LHCN-M2 (cell line): ENCODE measurements at places on chromosomes 7 and 10. TPM values are rescaled to one million over a fixed set of nuclear protein-coding genes. Genes with fewer than 3 reads are reported as not detected.

The LLCFC1 gene
- total RNA-seq, result not detected in 2 replicates

The ASB15 gene
- total RNA-seq, result not detected in 2 replicates

The HMX3 gene
- not detected in 2 replicates for total RNA-seq

GRCh38 chr7:40640566-40640965, 505.8 kb downstream of the SUGCT start:
- no peak for DNase-seq

DNA sequence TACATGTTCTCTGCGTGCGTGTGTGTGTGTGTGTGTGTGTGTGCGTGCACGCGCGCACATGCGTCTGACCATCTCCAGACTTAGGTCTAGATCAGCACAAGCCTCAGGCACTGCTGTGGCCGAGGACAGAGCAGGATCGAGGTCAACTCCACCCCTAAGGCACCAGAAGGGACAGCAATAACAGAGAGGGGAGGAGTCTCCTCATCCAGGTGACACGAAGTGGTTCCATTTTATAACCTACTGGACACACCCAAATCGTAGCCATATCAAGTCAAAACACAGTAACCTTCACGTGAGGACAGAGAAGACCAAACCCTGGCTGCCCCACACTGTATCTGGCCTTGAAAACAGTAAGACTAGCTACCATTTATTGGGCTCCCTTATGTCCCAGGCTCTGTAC, 224.1 kb downstream of the FGFR2 start:
- DNase-seq, result no peak

GRCh38 chr7:22598318-22598920, 98.4 kb upstream of the STEAP1B start:
- DNase-seq, result no peak

DNA sequence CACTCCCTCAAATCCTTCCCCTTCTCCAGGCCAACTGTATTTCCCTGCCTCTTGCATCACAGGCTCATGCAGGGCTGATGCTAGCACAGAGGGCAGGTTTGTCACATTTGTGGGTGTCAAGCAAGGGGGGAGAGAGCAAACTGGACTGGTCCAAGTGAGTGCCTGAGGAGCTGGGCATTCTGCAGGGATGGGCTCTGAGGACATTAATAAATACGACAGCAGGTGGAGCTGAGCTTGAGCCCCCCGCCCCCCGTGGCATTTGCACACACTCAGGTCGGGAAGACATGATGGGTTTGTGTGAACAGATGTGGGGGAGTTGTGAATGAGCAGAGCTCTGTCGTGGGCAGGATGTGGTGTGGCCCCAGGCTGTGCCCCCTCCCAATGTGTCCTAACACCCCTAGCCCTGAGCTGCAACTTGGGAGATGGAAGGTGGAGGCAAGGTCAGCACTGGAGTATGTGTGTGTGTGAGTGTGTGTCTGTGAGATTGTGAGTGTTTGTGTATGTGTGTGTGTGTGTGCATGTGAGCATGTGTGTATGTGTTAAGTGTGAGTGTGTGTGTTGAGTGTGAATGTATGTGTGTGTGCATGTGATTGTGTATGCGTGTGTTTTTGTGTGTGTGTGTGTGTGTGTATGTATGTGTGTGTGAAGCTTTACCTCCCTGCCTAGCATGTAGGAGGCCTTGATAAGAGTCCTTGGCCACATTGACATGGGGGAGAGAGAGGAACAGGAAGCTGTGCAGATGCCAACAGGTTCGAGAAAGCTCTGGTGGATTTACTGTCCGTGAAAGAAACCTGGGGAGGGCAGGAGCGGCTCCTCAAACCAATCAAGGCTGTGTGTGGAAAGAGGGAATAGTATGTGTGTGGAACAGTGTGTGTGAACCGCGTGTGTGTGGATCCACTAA, 9.1 kb downstream of the RASSF4 start:
- DNase-seq, result no peak

DNA sequence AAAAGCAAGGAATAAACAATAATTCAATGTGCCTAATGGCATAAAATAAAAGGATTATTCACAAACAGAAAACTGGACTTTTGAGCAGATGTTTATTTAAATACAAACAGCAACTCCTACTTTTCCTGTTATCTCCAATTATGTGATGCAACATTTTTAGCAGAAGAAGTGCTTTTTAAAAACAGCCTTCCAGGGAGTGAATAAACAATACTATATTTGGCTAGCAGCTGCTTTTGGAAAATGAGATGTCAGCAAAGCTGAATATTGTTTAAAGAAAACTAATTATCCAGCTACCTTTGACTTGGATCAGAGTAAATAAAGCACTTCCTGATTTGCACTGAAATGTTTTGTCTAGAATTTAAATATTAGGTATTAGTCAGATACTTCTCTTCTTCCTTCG, 23.2 kb downstream of the CDK1 start:
- no peak for DNase-seq

GRCh38 chr7:92968502-92968901, 132.1 kb upstream of the CDK6 start:
- no peak for DNase-seq
